ENCODE measurements at places on chromosomes 12 and 14. TPM values are rescaled to one million over a fixed set of nuclear protein-coding genes. Genes with fewer than 3 reads are reported as not detected.
A peak's percentile ranks its signal among the peaks of the same experiment; 100 is the strongest.

DNA sequence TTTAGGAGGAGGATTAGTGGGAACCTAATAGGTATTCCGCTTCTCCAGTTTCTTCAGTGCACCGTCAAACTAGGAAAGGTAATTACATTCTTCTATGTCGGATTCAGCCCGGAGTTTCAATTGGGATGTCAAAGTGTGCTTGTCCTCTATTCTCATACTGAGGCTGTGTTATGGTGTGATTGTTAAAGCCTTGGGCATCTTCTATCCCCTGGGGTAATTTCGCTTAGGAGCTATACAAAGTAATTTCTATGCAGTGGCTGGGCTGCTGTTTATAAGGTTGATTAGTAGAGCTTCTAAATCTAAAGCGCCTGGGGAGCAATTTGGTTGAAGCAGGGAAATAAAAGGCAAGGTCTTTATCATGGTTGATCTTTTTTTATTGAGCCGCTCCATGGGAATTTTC lies 399.6 kb downstream of the ZFP36L1 start:
- DNase-seq = no peak
- H3K27ac ChIP-seq = no peak overlapping the region
- no peak overlapping the region for H3K4me3 ChIP-seq
- H3K36me3 ChIP-seq = no peaks in the 10 kb centered on the region
- H3K27me3 ChIP-seq = no peaks in the 10 kb centered on the region

POTEG gene
- total RNA-seq = not detected

GRCh38 chr12:104222976-104223375 lies 7.4 kb downstream of the TXNRD1 start:
- no peak overlapping the region for H3K4me3 ChIP-seq
- H3K27ac ChIP-seq = no peak overlapping the region
- DNase-seq = no peak
- H3K36me3 ChIP-seq = peaks cover 10% of the 10 kb centered on the region

DNA sequence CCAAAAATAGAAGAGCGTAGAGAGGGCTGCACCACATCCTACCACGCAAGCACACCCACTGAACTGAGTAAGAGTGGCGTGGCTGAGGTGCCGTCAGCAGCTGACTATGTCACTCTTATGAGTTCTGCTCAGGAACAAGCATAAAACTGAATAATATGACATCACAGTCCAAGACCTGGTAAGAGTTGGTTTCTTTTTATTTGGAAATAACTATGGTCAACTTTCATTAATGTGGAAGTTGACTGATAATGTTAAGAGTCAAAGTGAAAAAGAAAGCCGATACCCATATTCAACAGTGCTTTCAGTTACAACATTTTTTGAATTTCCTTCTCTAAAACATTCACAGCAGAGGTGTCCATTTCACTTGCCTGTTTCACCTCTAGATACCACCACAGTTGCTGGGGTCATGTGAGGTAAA lies 44.6 kb downstream of the GNS start:
- H3K36me3 ChIP-seq = peaks cover 9% of the 10 kb centered on the region
- peak overlapping the region; percentile 79 for H3K27ac ChIP-seq
- no peak overlapping the region for H3K4me3 ChIP-seq
- no peaks in the 10 kb centered on the region for H3K27me3 ChIP-seq

ZFYVE21 gene
- 15.7 TPM for total RNA-seq

GRCh38 chr14:84127495-84127894 lies 1402.4 kb upstream of the FLRT2 start:
- no peak overlapping the region for H3K4me3 ChIP-seq
- H3K4me1 ChIP-seq = no peaks in the 10 kb centered on the region
- H3K27me3 ChIP-seq = no peaks in the 10 kb centered on the region
- no peak overlapping the region for H3K27ac ChIP-seq
- H3K36me3 ChIP-seq = no peaks in the 10 kb centered on the region

DNA sequence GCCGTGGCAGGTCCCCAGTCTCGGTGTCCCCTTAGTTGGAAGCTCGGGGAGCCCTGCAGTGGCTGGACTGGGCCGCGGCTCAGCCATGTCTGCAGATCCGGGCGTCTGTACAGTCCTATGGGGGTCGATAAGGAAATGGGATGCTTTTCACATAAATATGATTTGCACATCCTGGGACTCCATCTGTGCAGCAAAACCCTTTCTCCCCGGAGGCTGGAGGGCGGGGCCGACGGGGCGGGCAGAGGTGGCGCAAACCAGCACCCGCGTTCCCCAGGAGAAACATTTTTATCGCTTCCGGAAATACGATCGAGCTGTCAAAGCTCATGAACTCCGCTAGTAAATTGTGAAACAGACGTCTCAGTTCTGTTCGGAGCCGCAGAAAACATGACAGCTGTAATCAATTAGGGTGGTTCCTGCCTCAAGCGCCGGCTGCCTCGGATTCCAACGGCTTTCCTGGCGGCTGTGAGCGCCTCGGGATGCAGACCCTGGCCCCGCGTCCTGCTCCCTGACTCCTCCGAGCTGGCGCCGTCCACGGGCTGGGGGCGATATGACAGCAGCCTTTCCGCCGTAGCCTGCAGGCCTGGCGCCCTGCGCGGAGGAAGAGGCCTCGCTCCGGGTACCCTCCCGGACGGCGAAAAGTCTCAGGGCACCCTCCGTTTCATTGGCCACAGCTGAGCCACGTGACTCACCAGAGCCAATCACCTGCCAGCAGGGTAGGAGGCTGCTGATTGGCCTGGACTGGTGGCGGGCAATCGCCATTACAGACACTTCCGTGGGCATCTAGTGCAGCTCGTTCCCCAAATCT lies 23.0 kb downstream of the DIO3 start:
- H3K36me3 ChIP-seq = no peaks in the 10 kb centered on the region
- H3K4me3 ChIP-seq = no peak overlapping the region
- H3K4me1 ChIP-seq = no peaks in the 10 kb centered on the region

All from activated T-cell treated with anti-CD3 and anti-CD28 coated beads, Interleukin-2, amount 50 U/mL, for 72 hours (primary cell).